ENCODE measurements at places on chromosomes 1 and 21. TPM values are rescaled to one million over a fixed set of nuclear protein-coding genes. Genes with fewer than 3 reads are reported as not detected.

- no peak overlapping the region for H3K27ac ChIP-seq
- H3K4me1 ChIP-seq, result no peaks in the 10 kb centered on the region
- H3K4me3 ChIP-seq, result no peak overlapping the region
- H3K27me3 ChIP-seq, result no peaks in the 10 kb centered on the region
These were observed 28.4 kb downstream of the PARK7 start for GRCh38 chr1:7989762-7990428.

DNA sequence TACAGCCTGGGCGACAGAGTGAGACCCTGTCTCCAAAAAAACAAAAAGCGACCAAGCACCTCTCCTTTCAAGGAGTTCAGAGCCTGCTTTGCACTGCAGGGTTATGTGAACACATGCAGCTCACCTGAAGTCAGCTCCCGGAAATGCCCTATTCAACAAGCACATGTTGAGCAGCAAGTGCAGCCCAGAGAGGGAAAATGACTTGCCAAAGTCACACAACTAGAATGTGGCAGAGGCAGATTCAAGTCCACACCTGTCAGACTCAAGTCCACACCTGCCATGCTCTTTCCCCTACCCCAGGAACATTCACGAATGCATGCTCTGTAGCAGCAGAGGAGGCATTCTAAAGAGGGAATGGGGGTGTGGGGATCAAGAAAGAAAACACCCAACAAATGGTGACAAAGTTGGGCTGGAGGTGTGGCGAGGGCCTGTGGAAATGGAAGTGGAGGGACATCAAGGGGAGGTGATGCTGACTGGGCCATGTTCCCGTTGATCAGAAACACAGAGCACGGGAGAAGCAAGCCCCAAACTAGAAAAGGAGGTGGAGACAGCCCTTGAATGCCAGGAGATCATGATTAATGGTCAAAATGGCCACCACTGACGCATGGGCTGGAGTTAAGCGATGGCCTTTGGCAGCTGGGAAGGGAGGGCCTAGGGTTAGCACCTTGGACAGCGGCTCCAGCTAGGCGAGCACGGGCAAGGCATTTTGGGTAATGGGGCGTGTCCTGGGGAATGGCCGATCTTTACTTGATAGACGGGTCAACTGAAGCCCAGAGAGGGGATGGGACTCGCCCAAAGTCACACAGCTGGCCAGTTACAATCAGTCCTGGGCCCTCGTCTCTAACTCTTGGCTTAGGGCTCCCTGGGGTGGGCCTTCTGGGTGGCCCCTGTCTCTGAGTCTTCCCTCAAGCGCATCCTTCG, 21.5 kb downstream of the RAP1GAP start:
- no peak for DNase-seq
- no peak overlapping the region for H3K4me3 ChIP-seq
- no peaks in the 10 kb centered on the region for H3K36me3 ChIP-seq
- H3K27ac ChIP-seq, result no peak overlapping the region
- H3K27me3 ChIP-seq, result no peaks in the 10 kb centered on the region

Gene TRIM45
- 2.5 TPM for total RNA-seq

Gene MYBPH
- not detected for total RNA-seq

- H3K27ac ChIP-seq, result no peak overlapping the region
- H3K4me3 ChIP-seq, result no peak overlapping the region
- H3K36me3 ChIP-seq, result no peaks in the 10 kb centered on the region
- no peaks in the 10 kb centered on the region for H3K4me1 ChIP-seq
These were observed 53.7 kb downstream of the ZNF697 start for GRCh38 chr1:119594376-119594775.

DNA sequence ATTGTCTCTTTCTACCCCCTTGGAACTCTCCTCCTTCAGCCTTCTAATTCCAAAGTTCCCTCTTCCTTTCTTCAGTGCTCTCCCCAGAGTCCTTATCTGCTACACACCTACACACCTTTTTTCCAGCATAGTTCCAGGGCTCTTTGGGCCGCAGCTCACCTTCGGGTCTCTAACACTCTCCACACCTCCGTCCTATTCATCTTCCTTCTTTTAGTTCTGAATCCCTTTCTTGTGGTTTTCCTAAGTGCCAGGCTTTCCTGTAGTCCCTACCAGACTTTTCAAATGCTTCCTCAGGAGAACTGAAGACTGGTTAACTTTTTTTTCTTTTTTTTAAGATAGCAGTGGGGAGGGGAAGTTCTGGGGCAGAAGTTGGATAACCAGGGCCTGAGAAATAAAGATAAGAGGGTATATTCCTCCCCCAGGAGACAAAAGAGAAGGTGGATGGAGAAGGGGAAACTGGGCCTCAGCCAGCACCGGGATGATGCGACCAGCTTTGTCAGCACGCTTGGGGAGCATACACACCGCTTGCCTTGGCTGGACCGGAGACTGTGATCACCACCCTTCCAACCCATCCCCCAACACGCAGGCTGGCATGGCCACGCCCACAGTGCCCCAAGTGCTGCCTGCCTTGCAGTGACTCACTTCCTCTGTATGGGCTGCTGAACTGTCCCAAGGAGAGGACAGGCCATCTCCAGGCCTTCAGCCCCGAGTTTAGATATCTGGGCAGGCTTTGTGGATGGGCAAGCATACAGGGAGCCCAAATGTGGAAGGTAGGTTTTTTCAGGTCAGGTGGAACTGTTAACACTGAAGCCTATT, 2.5 kb upstream of the CERS2 start:
- H3K4me1 ChIP-seq, result no peaks in the 10 kb centered on the region
- DNase-seq, result peak; percentile 95
- H3K36me3 ChIP-seq, result no peaks in the 10 kb centered on the region

DNA sequence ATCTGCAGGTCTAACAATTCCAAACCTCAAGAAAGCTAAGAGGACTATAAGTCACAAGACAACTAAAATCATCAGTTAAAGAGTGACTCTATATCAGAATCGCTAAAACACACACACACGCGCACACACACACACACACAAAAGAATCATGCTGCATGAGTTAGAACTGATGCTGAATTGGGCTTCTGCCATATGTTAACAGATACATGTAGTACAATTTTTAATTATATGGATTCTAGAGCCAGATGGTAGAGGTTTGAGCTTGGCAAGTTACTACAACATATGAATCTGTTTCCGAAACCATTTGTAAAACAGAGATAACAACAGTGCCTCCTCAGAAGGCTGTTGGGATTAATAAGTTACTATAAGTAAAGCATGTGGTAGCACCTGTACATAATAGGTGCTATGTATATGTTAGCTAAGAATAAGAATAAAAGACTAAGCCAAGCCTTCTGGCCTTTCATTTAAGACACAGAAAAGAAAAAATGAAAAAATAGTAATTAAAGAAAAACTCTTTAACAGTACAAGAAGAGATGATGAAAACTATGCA, 17.9 kb downstream of the EPRS1 start:
- peaks cover 2% of the 10 kb centered on the region for H3K36me3 ChIP-seq
- no peaks in the 10 kb centered on the region for H3K4me1 ChIP-seq
- H3K4me3 ChIP-seq, result no peak overlapping the region
- no peaks in the 10 kb centered on the region for H3K27me3 ChIP-seq
- H3K27ac ChIP-seq, result no peak overlapping the region

Gene LAMB3
- 3.9 TPM for total RNA-seq

DNA sequence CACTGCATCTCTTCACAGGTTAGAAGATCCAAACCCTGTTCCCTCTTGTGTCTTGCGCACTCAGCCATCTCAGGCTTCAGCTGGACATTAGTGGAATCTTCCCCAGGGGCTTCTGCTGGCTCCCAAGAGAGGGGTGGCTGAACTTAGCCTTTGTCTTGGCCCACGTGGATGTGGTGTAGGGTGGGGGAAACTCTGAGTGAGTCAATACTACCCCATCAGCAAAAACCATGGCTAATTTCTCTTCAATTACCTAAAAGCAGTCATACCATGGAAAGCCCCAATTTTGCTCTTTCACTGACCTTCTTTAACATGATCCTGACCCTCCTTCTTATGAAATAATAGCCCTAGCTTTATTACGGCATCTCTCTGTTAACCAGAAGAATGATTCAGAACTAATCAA, 72.5 kb upstream of the RAB3GAP2 start:
- H3K27me3 ChIP-seq, result no peaks in the 10 kb centered on the region
- DNase-seq, result no peak
- no peak overlapping the region for H3K4me3 ChIP-seq

DNA sequence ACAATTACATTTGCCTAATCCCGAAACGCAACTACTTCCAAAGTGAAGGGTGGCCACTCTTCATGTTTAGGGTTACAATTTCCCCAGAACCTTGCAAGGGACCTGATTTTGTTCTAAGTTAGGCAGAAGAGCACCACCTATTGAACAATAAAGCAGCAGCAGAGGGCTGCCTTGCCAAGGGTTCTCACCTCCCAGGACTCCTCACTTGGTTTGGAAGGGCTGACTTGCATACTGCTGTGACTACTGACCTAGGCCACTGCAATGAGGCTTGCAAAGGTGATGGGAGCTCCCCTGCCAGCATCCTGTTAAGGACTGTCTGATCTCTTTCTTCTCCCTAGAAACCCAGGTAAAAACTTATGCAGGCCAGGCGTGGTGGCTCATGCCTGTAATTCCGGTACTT, 14.2 kb downstream of the MTOR start:
- no peaks in the 10 kb centered on the region for H3K4me1 ChIP-seq
- no peak overlapping the region for H3K27ac ChIP-seq
- no peak overlapping the region for H3K4me3 ChIP-seq
- no peaks in the 10 kb centered on the region for H3K27me3 ChIP-seq

DNA sequence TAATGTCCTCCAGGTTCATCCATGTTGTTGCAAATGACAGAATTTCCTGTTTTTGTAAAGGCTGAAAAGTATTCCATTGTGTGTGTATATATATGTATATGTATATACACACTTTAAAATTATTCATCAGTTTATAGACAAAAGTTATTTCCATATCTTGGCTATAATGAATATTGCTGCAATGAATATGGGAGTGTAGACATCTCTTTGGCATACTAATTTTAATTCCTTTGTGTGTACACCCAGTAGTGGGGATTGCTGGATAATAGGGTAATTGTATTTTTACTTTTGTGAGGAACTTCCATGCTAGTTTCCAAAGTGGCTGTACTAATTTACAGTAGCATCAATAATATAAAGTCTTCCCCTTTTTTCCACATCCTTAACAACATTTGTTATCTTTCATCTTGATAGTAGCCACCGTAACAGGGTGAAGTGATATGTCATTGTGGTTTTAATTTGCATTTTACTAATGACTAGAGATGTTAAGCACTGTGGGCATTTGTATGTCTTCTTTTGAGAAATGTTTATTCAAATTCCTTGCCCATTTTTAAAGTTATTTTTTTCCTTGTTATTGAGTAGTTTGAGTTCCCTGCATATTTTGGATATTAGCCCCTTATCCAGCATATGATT, 243.0 kb downstream of the PDE4B start:
- H3K4me3 ChIP-seq, result no peak overlapping the region
- H3K27ac ChIP-seq, result no peak overlapping the region
- no peaks in the 10 kb centered on the region for H3K27me3 ChIP-seq
- DNase-seq, result no peak
- H3K36me3 ChIP-seq, result no peaks in the 10 kb centered on the region
- no peaks in the 10 kb centered on the region for H3K4me1 ChIP-seq

Gene C1orf185
- not detected for total RNA-seq

Gene APOBEC4
- total RNA-seq, result not detected
